ENCODE measurements at places on chromosomes 7 and 10.

GRCh38 chr7:69654849-69655707 lies 56.8 kb downstream of the AUTS2 start:
- DNase-seq, result no peak

- DNase-seq, result no peak
Observed at GRCh38 chr10:122254831-122255230, 16.3 kb upstream of the BTBD16 start.

- DNase-seq, result no peak
Observed at GRCh38 chr7:151886783-151887182, 9.9 kb upstream of the PRKAG2 start.

- DNase-seq, result no peak
Observed at GRCh38 chr10:23965880-23966279, 243.1 kb upstream of the KIAA1217 start.

GRCh38 chr10:9294132-9294663 lies 1239.7 kb downstream of the GATA3 start:
- no peak for DNase-seq

DNA sequence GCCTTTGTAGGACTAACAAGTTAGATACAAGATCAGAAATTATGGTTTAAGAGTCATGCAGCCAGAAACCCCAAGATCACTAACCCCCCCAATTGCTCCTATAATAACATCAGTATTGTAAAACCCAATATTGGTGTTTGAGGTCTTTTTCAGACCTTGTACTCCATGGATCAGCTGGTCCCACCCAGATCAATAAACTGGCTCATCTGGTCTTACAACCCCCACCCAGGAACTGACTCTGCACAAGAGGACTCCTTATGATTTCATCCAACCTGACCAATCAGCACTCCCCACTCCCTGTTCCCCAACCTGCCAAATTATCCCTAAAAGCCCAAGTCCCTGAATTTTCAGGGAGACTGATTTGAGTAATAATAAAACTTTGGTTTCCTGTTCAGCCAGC lies 6.4 kb upstream of the GSAP start:
- DNase-seq, result no peak

DNA sequence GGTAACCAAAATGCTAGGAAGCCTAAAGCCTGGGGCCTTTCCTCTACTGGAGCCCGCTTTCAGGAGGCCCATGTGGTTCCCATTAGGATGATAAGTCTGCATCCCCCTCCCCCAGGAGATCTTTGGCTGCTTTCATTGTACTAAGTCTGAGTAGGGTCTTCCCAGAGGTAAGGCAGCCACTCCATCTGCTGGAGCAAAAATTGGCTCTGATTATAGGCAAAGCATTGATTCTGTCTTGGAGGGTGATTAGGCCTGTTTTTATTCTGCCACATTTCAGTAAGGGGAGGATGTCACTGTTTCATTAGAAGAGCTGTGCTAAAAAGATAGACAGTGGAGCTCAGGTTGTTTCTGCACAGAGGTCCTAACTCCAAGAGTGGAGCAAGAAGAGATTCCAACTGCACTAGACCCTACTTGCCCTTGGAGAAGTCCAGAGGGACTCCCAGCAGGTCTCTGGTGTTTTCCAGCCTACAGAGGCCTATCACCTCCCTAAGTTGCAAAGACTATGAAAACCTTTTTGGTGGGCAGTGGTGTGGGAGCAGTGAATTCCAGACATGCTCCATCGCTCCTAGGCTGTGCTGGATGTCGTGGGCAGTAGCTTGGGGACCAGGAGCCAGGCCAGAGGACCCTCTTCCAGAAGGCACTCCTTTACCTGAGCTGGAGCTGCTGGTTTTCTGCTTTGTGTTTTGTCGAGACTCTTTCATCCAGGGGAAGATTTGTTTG lies 7.1 kb upstream of the HOXA2 start:
- DNase-seq, result no peak

DNA sequence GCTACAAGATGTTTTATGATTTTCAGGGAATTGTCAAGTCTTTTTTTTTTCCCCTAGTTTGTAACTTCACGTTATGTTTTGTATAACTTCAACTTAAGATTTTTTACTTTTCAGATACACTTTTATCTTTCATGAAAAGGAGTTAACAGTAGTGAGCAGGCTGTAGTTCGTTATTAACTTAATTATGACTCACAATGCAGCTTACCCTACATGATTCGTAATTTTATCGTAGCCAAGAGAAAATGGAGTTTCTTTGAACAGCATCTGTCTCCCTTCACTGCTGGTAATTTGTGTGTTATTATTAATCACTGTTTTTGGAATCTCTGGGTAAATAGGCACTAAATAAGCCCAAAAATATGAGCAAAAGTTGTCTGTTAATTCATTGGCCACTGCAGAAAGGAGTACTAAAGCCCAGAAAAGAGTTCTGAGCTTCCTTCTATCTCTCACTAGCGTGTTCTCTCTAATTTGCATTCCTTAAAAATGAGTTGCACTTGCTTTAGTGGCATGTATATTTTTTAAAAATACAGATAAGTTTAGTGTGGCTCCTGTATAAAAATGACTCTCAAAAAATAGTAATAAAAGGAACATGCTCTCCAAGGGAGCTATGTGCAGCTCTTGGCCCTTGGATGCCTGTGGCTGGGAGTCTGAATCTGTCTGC lies 36.1 kb downstream of the RALA start:
- DNase-seq, result no peak

Measured in CD4-positive, alpha-beta T cell treated with Interferon alpha-2 for 1 hour (primary cell).